ENCODE measurements at places on chromosomes 7 and 10.

DNA sequence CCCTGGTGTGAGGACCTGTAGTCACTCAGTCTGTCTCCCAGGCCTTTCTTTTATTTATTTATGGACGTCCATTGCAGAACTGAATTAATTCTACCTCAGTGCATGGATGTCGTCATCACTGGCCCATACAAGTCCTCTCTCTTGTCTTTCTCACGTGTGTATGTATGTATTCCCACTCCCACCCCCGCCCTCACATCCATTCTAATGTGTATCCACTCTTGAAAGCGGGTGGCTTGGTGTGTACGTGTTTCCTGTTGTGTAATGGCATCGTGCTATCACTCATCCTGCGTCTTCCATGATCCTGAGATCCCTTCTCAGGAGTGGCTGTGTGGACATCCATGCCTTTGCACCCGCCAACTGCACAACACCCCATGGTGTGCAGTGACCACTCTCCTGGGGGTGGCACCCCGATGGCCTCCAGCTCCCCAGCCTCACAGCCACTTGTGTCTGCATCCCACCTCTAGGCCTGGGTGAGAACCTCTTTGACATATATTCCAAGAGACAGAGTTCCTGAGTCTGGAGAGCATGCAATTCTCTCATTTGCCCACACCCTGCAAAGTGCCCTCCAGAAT, 3.0 kb upstream of the AOC1 start:
- no peak for DNase-seq

- no peak for DNase-seq
Measured at GRCh38 chr10:43263551-43264343, 3.1 kb downstream of the RASGEF1A start.

DNA sequence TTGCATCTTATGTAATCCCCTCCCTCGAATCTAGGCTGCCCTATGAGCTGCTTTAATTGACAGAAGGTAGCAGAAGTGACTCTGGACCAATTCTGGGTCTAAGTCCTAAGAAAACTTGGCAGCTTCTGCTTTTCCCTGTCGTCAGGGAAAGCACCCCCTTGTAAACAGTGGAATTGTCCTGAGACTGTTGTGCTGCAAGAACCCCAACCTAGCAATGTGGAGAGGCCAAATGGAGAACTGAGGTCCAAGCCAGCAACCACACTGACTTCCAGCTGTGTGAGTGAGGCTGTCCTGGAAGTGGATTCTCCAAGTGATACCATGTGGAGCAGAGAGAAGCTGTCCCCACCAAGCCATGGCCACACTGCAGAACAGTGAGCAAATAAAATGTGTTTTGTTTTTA, 75.5 kb downstream of the ARHGAP22 start:
- peak; percentile 29 for DNase-seq

- no peak for DNase-seq
Measured at GRCh38 chr7:9507290-9507689, 1073.9 kb downstream of the NXPH1 start.

GRCh38 chr10:95462740-95463667, 98.2 kb downstream of the SORBS1 start:
- no peak for DNase-seq

DNA sequence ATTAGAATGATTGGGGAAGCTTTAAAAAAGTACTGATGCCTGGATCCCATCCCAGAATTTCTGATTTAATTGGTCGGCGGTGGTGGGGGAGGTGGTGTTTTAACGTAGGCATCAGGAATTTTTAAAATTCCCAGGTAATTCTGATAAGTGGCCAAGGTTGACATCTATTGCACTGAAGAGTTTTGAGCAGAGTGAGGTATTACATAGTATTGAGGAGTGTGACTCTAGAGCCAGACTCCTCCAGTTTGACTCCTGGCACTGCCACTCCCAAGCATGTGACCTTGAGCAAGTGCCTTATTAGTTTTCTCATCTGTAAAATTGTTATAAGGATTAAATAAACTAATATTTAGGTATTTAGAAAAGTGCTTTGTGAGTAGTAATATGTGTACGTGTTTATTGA, 6.2 kb downstream of the PLEKHA1 start:
- DNase-seq: no peak

DNA sequence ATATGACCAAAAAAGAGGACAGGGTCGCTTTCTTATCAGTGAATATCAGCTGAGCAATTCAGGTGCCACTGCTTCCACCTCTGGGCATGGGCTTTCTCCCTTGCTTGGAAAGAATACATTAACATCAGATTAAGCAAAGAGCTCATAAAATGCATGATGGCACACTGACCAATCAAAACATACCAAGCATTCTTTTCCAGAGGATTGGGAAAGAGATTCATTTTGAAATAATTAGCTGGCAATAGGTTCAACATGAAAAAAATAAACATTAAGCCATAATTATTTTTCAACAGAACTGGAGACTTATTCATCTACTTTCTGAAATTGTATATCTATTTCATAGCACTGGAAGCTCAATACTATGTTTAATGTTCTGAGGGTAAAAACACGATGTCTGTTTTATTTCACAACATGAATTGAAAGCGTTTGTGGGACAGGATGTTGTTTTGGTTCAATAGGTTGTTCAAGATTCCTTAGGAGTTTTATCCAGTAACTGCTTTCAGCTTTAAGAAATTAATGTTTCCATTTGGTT, 53.2 kb downstream of the TFAM start:
- DNase-seq: no peak

- no peak for DNase-seq
Measured at GRCh38 chr10:111261081-111261615, 184.3 kb downstream of the ADRA2A start.

- DNase-seq: peak; percentile 42
Measured at GRCh38 chr7:150401424-150401790, 22.3 kb downstream of the ZNF775 start.

GRCh38 chr10:35979116-35979515, 337.0 kb upstream of the FZD8 start:
- no peak for DNase-seq

- DNase-seq: no peak
Measured at GRCh38 chr7:85454904-85455303, 268.0 kb upstream of the SEMA3D start.

GRCh38 chr7:106823631-106824030, 41.5 kb upstream of the PIK3CG start:
- DNase-seq: peak; percentile 36

- DNase-seq: no peak
Measured at GRCh38 chr7:140170375-140170774, 6.4 kb downstream of the KDM7A start.

GRCh38 chr7:49718760-49719159, 54.7 kb upstream of the VWC2 start:
- DNase-seq: peak; percentile 10

- no peak for DNase-seq
Measured at GRCh38 chr7:87217983-87218653, 1.4 kb downstream of the TMEM243 start.

DNA sequence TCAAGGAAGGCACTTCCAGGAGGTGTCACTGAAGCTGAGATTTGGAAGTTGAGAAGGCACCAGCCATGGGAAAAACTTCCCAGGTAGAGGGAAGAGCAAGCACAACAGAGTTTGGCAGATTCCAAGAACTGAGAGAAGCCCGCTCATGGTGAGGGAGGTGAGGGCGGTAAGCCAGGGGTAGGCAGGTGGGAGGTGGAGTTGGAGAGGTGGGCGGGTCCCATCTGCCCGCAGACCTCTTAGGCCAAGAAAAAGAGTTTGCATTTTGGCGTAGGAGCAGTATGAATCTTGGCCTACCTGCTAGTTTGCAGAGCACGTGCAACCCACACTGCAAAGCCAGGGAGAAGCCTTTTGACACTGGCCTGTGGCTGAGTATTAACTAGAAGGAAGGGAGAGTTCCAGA, 18.8 kb downstream of the FRMPD2 start:
- no peak for DNase-seq

DNA sequence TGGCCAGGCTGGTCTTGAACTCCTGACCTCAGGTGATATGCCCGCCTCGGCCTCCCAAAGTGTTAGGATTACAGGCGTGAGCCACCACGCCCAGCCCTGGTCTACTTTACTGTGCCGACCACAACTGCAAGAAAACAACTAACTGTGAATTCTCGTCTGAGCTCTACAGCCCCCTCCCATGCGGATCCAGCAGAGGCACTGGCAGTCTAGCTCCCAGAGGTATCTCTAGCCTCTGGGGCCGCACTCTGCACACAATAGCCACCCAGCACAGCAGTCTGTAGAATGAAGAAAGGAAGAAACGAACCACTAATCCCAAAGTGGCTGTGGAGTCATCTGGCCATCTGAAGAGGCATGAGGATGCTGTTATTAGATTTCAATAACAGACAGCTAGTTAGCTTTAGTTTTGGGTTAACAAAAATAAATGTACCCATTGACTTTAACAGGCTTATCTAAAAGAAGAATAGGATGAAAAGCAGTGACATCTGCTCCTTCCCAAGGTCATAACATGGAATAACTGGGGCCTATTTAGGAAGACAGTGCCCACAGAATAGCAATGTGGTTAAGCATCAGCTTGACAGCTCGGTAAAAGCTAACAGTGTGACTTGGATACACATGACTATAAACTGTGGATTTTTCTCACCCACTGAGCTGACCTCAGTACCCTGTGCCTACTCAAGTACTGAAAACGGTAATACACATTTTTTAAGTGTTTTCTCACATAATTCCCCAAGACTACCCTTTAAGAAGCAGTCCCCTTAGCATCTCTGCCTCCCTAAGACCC, 131.9 kb downstream of the TNS3 start:
- peak; percentile 63 for DNase-seq

DNA sequence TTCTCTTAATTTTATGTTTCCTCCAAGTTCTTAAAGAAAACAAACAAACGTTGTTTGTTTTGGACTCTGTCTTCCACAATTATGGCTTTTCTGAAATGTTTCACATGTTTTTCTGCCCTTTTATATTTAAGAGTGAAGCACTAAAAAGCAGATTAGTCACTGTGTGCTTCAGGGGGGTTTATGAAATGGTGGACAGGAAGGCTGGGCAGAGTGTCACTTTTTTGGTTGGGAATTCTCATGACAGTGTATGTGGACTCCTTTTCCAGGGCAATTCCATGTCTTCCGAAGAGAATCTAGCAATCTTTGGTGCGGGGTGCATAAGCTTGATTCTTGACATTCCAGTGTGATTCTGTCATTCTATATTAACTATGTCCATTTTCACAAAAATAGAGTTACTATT, 669.4 kb downstream of the PARD3 start:
- DNase-seq: no peak

All from suppressor macrophage treated with lipopolysaccharide for 1 hour (primary cell).